CD8-positive, alpha-beta memory T cell (primary cell): ENCODE measurements at places on chromosomes 16 and 17. TPM values are rescaled to one million over a fixed set of nuclear protein-coding genes. Genes with fewer than 3 reads are reported as not detected.

- no peak for DNase-seq
- no peak overlapping the region for H3K4me3 ChIP-seq
- H3K27ac ChIP-seq, result no peak overlapping the region
- no peaks in the 10 kb centered on the region for H3K4me1 ChIP-seq
Observed at GRCh38 chr17:50806141-50806643, 29.2 kb upstream of the WFIKKN2 start.

GRCh38 chr16:86355531-86355930, 154.8 kb upstream of the FOXF1 start:
- no peak for DNase-seq
- no peaks in the 10 kb centered on the region for H3K4me1 ChIP-seq
- no peak overlapping the region for H3K4me3 ChIP-seq
- H3K36me3 ChIP-seq, result no peaks in the 10 kb centered on the region

DNA sequence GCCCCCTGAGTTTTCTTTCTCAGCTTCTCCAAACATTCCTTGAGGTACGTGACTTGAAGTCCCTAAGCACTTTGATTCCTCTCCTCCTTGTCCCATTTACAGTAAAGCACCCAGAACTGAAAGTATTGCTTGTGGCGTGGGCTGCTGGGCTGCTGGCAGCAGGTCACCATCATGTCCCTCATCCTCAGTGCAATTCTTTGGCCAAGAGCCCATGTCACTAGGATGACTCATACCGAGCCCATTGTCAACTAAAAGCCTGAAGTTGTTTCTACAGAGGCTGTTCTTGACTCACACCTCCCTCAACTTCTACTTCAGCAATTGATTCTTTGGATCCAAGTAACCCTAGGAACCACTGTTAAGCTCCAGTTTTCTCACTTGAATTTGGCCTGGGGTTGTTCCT, 54.3 kb downstream of the KPNA2 start:
- H3K4me3 ChIP-seq, result no peak overlapping the region
- H3K27me3 ChIP-seq, result no peaks in the 10 kb centered on the region
- H3K36me3 ChIP-seq, result no peaks in the 10 kb centered on the region
- no peak overlapping the region for H3K27ac ChIP-seq

The RAB26 gene
- 0.55 TPM for total RNA-seq
